ENCODE measurements at places on chromosomes 6 and 20.
A peak's percentile ranks its signal among the peaks of the same experiment; 100 is the strongest.

GRCh38 chr6:125198398-125198937 is 44.9 kb downstream of the TPD52L1 start:
- DNase-seq, result no peak

DNA sequence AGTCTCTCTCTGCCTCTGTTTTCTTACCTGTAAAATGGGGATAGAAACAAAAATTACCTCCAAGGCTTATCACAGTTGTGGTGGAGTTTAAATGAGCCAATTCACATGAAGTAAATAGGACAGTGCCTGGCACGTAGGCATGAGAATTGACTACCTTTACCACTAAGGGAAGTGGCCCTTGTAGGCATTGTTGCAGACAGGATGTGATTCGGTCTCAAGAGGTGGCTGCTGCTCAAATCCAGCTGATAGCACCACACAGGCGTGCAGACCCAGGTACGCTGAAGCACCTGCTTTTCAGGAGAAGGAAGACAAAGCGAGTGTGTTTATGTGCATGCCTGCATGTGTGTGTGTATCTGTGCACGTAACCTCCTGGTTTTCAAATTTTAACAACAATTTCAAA is 108.6 kb downstream of the EYA2 start:
- DNase-seq, result no peak

GRCh38 chr20:38585404-38586180 is 4.6 kb downstream of the ADIG start:
- no peak for DNase-seq

GRCh38 chr6:68639826-68640490 is 4.9 kb downstream of the ADGRB3 start:
- DNase-seq, result no peak

GRCh38 chr20:47187450-47188195 is 168.9 kb downstream of the ZMYND8 start:
- peak; percentile 18 for DNase-seq

- DNase-seq, result peak; percentile 38
Measured at GRCh38 chr20:32189691-32190615, 17.6 kb downstream of the PLAGL2 start.

DNA sequence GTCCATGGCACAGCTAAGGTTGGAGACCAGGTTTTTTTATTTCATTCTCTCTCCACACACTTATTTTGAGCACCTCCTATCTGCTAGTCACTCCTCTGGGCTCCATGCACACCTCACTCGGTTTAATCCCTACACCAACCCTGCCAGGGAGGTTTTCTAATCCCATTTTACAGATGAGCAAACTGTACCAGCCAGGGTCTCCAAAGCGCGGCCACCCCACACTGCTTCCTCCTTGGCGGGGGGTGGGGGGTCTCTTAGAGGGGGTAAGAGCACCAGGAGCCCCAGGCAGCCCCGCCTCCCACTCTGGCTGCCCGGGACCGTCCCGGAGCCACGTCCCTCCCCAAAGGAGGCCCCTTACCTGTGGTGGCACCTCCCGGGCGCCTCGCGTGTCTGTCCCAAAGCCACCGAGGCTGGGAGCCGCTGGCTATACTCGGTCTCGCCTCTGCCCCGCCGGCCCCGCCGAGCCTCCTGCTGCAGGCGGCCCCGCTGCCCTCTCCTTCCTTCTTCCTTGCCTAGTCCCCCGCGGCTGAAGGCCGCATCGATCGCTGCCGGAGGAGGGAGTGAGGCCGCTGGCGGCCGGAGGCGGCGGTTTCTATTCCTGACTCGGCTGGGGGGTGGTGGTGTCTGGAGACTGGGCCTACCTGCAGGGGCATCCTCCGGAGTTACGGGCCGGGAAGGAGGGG is at the start of gene KCNS1:
Gene KCNS1 (minus strand): TSS at position 565 of the 683 bp plus-strand sequence. CDS start 1,891 bp downstream, outside the sequence.
- no peak for DNase-seq

DNA sequence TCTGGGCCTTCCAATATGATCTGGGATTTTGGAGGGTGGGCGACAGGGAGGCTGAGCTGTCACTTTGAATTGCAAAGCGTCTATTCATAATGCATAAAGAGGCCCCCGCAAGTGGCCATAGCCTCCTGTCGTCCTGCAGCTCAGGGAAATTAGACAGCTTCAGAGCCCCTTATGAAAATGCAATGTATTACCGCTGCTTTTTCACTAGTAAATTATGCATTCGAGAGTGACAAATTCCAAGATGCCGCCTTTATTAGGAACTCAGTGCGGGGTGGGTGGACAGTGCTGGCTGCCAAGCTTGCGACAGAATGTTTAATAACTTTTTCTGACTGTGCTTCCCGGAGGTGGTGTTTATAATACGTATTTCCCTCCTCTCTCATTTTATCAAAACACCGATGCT is 168.5 kb downstream of the DHX35 start:
- no peak for DNase-seq

- no peak for DNase-seq
Measured at GRCh38 chr6:153790876-153791473, 248.1 kb upstream of the OPRM1 start.

- peak; percentile 19 for DNase-seq
Measured at GRCh38 chr20:45098103-45098773, 2.7 kb downstream of the KCNS1 start.

DNA sequence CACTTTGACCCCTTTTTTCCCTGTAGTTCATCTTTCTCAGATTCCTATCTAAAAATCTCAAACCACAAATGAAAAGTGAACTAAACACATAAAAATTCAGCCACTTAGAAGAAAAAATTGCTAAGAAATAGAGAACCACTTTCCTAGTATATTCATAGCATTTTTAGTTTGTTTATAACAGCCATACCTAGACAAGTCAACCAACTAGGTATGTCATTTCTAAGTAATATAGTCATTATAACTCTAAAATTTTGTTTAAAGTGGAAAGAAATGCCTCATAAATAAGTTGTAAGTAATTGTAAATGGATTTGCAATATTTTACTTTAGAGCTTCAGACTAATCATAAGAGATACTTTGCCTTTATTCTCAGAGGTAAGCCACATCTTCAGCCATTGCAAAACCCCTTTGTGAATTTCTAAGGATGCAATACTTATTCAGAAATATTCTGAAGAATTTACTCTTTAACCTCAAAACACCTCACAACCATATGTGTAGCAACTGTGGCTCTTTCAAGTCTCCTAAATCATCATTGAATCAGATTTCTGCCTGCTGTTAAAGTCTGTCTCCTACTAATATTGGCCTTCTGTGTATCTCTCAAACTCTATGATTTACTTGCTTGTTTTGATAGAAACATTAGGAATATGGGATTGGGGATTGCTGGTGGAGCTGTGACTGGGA is 6.9 kb upstream of the SUMO4 start:
- DNase-seq, result no peak

- no peak for DNase-seq
Measured at GRCh38 chr20:52805843-52806242, 166.3 kb upstream of the TSHZ2 start.

GRCh38 chr6:25640446-25640845 is 11.6 kb upstream of the SCGN start:
- no peak for DNase-seq

DNA sequence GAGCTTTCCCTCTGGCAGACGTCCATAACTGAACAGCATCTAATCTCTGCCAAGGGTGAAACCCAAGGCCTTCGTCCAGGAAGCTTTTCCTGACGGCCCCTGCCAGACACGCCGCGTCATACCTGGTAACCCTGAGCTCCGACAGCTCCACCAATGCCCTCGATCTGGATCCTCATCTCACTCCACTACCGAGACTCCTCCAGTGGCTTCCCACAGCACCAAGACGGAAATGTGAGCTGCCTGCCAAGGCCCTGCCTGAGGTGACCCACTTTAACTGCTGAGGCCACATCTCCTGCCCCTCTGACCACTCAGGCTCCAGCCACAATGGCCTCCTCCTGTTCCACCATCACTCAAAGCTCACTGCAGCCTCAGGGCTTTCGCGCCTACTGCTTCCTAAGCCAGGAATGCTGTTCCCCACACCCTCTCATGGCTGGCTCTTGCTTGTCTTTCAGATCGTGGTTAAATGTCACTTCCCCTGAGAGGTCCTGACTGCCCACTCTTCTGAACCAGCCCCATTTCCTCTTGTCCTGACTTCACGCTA is 143.2 kb downstream of the PREX1 start:
- DNase-seq, result no peak

DNA sequence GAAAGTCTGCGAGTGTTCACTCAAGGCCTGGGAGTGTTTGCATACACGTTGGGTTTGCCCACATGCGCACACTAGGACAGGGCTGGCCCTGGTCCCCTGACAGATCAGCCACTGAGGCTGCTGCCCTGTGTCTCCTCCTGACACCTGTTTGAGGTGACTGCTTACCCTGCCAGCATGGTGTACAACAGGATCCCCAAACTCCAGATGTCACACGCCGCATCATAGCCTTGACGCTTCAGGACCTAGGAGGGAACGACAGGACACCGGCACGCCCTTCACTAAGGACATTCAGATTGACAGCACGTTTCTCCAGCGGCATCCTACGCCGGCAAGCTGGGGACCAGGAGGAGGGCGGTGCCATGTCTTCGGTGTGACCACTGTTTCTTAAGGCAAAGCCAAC is 37.0 kb upstream of the MPC1 start:
- DNase-seq, result no peak

GRCh38 chr6:129370268-129370916 is 339.6 kb downstream of the ARHGAP18 start:
- DNase-seq, result peak; percentile 40

GRCh38 chr6:37056439-37057127 is 51.1 kb downstream of the FGD2 start:
- no peak for DNase-seq

GRCh38 chr20:61169874-61170273 is 82.2 kb upstream of the CDH4 start:
- no peak for DNase-seq

- DNase-seq, result peak; percentile 42
Measured at GRCh38 chr20:58192567-58192966, 35.9 kb downstream of the ANKRD60 start.

DNA sequence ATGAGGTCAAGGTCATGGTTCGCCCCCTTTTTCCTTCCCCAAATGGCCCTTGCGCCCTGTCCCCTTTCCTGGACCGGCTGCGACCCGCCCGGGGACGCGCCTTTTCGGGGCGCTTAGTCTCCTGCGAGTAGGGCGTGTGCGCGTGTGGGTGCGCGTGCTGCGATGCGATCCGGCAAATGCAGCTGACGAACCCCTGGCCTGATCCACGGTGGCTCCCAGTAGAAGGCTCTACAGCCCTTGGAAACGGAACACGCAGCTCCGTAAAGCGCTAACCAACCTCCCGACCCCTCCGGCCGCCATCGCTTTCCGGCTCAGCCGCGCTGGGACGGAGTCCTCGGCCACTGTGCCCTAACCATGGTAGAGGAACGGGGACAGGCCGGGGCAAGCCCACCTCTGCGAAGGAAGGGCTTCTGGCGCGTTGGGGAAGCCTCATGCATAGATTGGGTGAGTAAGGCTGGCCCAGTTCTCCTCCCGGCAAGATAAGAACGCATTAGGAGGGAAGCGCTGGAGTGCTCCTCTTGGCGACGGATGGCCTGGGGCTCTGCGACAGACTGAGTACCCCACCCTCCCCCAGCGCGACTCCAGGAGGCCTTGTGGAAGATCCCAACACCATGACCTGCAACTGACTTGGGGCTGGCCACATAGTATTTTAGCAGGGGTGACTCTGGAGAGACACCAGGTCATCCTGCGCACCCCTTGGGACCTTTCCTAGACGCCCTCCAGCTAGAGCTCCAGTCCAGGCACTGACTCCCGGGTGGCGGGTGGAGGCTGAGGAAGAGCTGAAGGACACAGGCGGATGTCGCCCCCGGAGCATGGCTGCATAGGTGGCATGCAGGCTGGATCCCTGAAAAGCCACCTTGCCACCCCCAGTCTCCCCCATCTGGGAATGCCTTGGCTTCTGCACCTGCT is 1.1 kb upstream of the SLC4A11 start:
- peak; percentile 11 for DNase-seq

DNA sequence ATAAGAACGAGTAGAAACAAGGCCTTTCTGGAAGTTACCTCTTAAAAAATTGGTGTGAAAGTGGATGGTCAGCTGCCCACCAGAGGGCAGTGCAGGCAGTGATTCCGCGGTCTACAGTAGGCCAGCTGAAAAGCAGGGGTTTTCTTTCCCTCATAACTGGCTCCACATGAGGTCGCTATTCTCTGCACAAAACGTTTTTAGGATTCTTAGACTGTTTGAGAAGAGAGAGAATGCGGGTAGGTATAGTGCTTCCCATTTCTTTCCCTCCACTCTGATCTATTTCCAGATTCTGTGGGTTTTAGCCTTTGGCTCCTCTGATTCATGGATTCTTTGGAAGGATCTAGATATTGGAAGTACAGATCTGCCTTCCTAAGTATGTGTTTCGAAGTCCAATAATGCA is 14.2 kb downstream of the FIG4 start:
- peak; percentile 74 for DNase-seq

GRCh38 chr6:69976591-69977090 is 110.3 kb downstream of the COL19A1 start:
- DNase-seq, result no peak

GRCh38 chr6:46538800-46539480 is 47.7 kb upstream of the RCAN2 start:
- DNase-seq, result no peak

DNA sequence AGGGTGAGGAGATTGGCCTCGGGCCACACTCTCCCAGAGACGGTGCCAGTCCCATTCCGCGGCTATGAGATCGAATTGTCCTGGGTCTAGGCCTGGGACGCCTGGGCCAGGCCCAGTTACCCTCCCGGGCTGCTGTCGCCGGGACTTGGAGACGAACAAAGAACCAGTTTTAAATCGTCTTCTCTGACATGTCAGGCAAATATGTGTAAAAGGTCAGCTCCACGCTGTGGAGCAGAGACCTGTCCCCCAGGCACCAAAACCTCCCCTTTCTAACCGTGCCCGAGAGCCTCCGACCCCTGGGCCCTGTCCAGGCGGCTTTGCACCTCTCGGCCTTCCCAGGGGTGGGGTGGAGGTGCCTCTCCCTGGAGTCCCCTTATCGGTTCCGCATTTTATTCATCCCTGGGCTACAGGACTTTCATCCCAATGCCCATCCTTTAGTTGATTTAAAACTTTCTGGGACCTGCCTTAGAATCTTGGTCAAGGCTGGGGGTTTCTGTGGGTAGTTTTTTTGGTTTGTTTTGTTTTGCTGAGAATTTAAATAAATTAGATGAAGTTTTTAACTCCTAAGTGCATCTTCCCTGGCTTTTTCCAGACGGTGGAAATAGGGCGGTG is 5.8 kb upstream of the TFAP2A start:
- no peak for DNase-seq

GRCh38 chr6:28225056-28225834 is at the start of gene ZSCAN9:
Gene ZSCAN9, plus strand, starts transcription at chr6:28225275. Its CDS starts 1,810 bp downstream, at chr6:28227085.
- peak; percentile 47 for DNase-seq

DNA sequence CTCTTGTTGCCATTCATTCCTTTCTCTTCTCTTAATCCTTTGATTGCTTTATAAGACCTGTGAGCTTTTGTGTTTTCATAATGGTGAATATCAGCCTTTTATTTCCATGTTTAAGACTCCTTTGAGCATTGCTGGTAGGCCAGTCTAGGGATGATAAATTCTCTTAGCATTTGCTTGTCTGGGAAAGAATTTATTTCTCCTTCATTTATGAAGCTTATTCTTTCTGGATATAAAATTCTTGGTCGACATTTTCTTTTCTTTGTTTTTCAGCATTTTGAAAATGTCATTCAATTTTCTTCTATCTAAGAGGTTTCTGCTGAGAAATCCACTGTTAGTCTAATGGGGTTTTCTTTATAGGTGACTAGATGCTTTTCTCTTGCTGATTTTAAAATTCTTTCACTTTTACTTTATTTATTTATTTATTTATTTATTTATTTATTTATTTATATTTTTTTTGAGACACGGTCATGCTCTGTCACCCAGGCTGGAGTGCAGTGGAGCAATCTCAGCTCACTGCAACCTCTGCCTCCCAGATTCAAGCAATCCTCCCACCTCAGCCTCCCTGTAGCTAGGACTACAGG is 15.0 kb downstream of the ARFGEF3 start:
- DNase-seq, result no peak

GRCh38 chr6:34374069-34374468 is 18.4 kb downstream of the NUDT3 start:
- no peak for DNase-seq

GRCh38 chr20:58894652-58895447 is 42.3 kb downstream of the GNAS start:
- DNase-seq, result no peak
